ENCODE measurements at places on chromosomes 13 and 19. TPM values are rescaled to one million over a fixed set of nuclear protein-coding genes. Genes with fewer than 3 reads are reported as not detected.

Gene TSHZ3
- 5.7 TPM for total RNA-seq

Gene CALR3
- not detected for total RNA-seq

Gene PLPPR2
- total RNA-seq, result 21.3 TPM

Gene CEACAM21
- 28.8 TPM for total RNA-seq

Gene KCNN1
- not detected for total RNA-seq

Gene ZNF99
- total RNA-seq, result 0.06 TPM

Gene ZNF253
- 10.4 TPM for total RNA-seq

Gene DNAAF3
- 12.8 TPM for total RNA-seq

Gene LRRC63
- 1.7 TPM for total RNA-seq

Gene PSG3
- not detected for total RNA-seq

DNA sequence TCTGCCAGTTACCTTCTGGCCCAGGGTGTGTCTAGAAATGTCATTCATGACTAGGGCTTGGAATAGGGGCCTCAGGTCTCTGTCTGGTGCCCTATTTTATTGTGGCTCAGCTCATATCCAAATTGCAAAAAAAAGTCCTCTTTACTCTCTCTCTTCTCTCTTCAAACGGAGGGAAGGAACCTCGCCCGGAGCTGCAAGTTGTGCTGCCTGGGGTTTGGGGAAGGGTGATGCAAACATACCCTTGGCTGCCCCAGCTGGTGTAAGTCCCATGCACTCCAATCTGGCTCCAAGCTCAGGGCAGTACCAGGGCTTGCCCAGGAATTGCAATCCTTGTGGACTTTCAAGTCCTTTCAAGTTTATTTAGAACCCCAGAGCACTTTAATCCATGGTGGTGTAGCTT is 549.6 kb downstream of the PCDH17 start:
- no peaks in the 10 kb centered on the region for H3K4me1 ChIP-seq
- H3K36me3 ChIP-seq, result no peaks in the 10 kb centered on the region
- H3K27ac ChIP-seq, result no peak overlapping the region
- no peaks in the 10 kb centered on the region for H3K27me3 ChIP-seq
- H3K4me3 ChIP-seq, result no peak overlapping the region

DNA sequence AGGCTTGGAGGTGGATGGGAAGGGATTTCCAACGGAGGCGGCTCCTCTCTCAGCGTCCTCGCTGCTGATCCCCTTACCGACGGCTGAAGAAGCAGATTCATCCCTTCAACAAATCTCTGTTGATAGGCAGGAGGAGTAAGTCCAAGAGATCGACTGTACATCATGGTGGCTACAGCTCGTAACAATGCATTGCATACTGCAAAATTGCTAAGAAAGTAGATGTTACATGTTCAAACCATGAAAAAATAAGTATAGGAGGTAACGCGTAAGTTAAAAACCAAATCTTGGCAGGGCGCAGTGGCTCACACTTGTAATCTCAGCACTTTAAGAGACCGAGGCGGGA is 468 bp upstream of the SLC39A3 start:
- H3K4me3 ChIP-seq, result peak overlapping the region; percentile 99
- H3K27ac ChIP-seq, result no peak overlapping the region
- H3K36me3 ChIP-seq, result peaks cover 15% of the 10 kb centered on the region

GRCh38 chr19:29952646-29953045 is 10.6 kb downstream of the URI1 start:
- no peak overlapping the region for H3K4me3 ChIP-seq
- H3K36me3 ChIP-seq, result no peaks in the 10 kb centered on the region
- no peak overlapping the region for H3K27ac ChIP-seq

DNA sequence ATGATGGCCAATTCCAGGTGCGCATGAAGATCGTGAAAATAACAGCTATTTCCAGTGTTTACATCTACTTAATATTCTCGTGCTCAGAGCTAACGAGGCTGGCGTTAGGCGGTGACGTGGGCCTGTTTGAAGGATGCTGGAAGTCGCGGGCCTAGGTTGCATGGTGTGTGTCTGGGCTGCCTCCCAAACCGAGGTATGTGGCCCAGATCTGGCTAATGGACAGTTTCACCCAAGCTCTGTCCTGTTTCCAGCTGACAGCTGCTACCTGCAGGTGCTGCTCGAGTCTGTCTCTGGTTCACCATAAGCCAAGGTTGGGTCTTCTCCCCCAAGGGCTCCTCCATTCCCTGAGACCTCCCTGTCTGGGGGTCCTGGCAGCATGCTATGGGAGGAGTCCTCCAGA is 40.5 kb upstream of the KCTD15 start:
- H3K36me3 ChIP-seq, result no peaks in the 10 kb centered on the region
- peaks cover 3% of the 10 kb centered on the region for H3K27me3 ChIP-seq
- DNase-seq, result no peak
- H3K4me3 ChIP-seq, result no peak overlapping the region
- no peak overlapping the region for H3K27ac ChIP-seq

GRCh38 chr13:50449465-50449864 is 394.0 kb downstream of the DLEU7 start:
- H3K27ac ChIP-seq, result no peak overlapping the region
- no peaks in the 10 kb centered on the region for H3K27me3 ChIP-seq
- H3K4me1 ChIP-seq, result peaks cover 9% of the 10 kb centered on the region
- H3K4me3 ChIP-seq, result no peak overlapping the region

DNA sequence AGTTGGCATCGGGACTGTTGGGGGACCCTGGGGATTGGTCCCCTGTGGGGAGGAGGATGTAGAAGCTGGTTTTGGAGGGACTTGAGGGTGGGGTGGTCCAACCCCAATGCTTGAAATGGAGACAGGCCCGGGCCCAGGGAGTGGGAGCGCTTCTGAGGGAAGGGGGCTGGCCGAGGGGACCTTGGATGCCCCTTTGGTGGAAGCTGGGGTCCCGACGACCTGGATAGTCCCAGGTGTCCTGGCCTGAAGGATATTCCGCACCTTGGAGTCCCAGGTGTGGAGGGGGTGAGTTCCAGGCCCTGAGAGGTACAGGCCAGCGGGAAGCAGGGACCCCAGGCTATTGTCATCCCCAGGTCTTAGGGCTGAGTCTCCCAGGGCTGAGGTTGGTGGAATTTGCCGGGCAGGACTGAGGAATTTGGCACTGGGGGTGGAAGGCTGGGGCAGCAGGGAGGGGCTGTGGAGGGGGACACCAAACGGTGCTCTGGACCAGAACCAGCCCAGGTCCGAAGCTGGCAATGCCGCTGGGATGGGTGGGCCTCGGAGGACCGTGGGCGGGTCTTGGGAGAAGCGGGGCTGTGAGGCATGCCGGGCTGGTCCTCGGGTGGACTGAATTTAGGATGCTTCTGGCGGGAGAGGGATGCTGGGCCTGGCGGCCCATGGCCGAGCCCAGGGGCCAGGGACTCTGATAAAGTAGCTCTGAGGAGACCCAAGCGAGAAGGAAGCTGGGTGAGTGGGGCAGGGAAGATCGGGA is 1.8 kb downstream of the HDGFL2 start:
- no peak for DNase-seq
- H3K27ac ChIP-seq, result no peak overlapping the region
- peaks cover 16% of the 10 kb centered on the region for H3K4me1 ChIP-seq
- H3K4me3 ChIP-seq, result no peak overlapping the region

DNA sequence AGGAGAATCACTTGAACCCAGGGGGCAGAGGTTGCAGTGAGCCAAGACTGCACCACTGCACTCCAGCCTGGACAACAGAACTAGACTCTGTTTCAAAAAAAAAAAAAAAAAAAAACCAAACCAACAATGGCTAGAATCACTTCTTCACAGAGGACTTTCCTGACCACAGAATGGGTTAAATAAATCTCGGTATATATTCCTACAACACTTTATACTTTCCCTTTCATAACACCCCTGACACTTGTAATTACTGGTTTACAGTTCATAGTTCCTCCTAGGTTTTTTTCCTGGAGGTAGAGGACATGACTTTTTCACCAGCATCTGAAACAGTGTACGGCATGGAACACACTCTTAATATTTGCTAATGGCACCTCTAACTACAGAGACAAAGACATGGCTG is 31.4 kb downstream of the ZDHHC20 start:
- no peak overlapping the region for H3K4me3 ChIP-seq
- no peak overlapping the region for H3K27ac ChIP-seq
- no peaks in the 10 kb centered on the region for H3K36me3 ChIP-seq
- DNase-seq, result no peak
- H3K27me3 ChIP-seq, result no peaks in the 10 kb centered on the region

GRCh38 chr13:25214491-25215252 is 42.6 kb upstream of the AMER2 start:
- H3K4me3 ChIP-seq, result no peak overlapping the region
- H3K36me3 ChIP-seq, result no peaks in the 10 kb centered on the region
- no peak for DNase-seq
- H3K27me3 ChIP-seq, result no peaks in the 10 kb centered on the region
- H3K4me1 ChIP-seq, result no peaks in the 10 kb centered on the region
- H3K27ac ChIP-seq, result no peak overlapping the region

DNA sequence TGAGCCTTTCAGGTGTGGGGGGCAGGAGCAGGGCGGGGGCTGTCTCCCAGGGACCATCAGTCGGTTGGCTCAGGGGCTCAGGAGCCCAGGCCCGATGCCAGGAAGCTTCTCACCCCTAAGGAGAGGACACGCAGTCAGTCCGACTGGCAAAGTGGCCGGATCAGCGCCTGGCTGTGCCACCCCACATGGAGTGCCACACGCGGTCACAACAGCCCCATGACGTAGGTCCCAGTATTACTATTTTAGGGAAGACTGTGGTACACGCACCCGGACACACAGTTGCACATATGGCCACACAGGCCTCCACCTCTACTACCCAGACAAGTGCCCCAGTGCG is 29.3 kb upstream of the GRTP1 start:
- DNase-seq, result peak; percentile 45
- peaks cover 10% of the 10 kb centered on the region for H3K4me1 ChIP-seq
- H3K4me3 ChIP-seq, result peak overlapping the region; percentile 82
- no peaks in the 10 kb centered on the region for H3K27me3 ChIP-seq
- no peaks in the 10 kb centered on the region for H3K36me3 ChIP-seq

DNA sequence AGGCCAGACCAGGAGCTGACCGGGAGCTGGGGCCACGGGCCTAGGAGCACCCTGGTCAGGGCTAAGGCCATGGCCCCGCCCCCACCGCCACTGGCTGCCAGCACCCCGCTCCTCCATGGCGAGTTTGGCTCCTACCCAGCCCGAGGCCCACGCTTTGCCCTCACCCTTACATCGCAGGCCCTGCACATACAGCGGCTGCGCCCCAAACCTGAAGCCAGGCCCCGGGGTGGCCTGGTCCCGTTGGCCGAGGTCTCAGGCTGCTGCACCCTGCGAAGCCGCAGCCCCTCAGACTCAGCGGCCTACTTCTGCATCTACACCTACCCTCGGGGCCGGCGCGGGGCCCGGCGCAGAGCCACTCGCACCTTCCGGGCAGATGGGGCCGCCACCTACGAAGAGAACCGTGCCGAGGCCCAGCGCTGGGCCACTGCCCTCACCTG is 6.6 kb downstream of the SPHK2 start:
- no peak overlapping the region for H3K27ac ChIP-seq
- H3K4me1 ChIP-seq, result peaks cover 43% of the 10 kb centered on the region
- no peak overlapping the region for H3K4me3 ChIP-seq
- peaks cover 29% of the 10 kb centered on the region for H3K36me3 ChIP-seq
- H3K27me3 ChIP-seq, result no peaks in the 10 kb centered on the region
- DNase-seq, result peak; percentile 49

GRCh38 chr13:111505175-111505777 is 184.8 kb downstream of the TEX29 start:
- H3K4me3 ChIP-seq, result no peak overlapping the region
- peaks cover 4% of the 10 kb centered on the region for H3K27me3 ChIP-seq
- no peak overlapping the region for H3K27ac ChIP-seq
- no peak for DNase-seq

GRCh38 chr13:22210134-22210930 is 539.5 kb downstream of the FGF9 start:
- no peaks in the 10 kb centered on the region for H3K36me3 ChIP-seq
- H3K4me3 ChIP-seq, result no peak overlapping the region
- no peaks in the 10 kb centered on the region for H3K27me3 ChIP-seq
- H3K4me1 ChIP-seq, result no peaks in the 10 kb centered on the region
- no peak overlapping the region for H3K27ac ChIP-seq
- DNase-seq, result no peak

DNA sequence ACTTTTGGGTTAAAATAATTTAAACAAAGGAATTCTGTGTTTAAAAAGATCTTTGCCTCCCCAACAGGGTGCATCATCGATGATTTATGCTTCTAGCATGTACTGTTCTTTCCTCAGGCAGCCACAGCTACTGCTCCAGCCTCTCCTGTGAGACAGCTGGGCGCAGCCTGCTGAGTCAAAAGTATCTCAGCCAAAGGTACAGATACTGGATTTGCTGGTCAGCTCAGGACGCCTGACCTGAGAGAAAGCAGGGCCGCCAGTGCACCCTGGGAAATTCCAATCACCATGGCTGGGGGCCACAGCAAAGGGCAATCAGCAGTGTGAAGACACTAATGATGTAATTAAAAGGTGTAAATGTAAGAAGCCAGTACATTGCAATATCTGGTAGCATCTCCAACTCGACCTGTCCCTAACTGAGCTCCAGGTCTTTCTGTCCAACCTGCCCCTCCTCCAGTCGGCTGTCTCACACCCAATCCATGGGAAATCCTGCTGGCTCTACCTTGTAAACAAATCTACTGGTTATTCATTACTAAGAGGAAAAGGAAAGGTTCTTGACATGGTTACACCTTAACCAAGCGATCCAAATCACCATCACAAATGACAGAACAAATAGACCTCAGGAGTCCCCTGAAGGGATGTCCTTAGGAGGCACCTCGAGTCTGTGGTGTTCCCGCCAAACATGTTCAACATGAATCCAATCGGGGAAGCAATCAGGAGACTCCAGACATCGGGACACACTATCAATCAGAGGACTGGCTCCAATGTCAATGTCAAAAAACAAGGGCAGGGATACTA is 7.3 kb downstream of the OPA3 start:
- H3K27ac ChIP-seq, result peak overlapping the region; percentile 24
- peaks cover 18% of the 10 kb centered on the region for H3K4me1 ChIP-seq
- no peak overlapping the region for H3K4me3 ChIP-seq
- no peaks in the 10 kb centered on the region for H3K27me3 ChIP-seq
- H3K36me3 ChIP-seq, result no peaks in the 10 kb centered on the region
- no peak for DNase-seq

DNA sequence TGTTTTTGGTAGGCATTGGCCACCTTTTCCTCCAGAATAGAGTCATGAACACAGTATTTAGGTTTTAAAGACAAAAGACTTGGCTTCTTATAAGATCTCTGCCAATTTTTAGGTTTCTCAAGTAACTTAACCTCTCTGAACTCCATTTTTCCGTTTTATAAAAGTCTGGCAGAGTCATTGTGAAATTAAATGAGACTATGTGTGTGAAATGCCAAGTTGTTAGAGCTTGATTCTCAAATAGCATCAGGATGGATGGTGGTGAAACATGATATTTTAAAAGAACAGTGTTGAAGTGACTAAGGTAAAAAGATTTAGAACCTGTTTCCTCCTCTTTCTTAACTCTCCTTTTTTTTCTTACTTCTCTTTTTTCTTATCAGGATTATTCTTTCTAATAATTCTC is 617.7 kb upstream of the SLITRK1 start:
- H3K36me3 ChIP-seq, result no peaks in the 10 kb centered on the region
- no peak overlapping the region for H3K4me3 ChIP-seq
- H3K27ac ChIP-seq, result no peak overlapping the region

GRCh38 chr19:8355631-8356402 is 8.1 kb upstream of the ANGPTL4 start:
- H3K4me1 ChIP-seq, result peaks cover 31% of the 10 kb centered on the region
- H3K4me3 ChIP-seq, result no peak overlapping the region
- H3K27ac ChIP-seq, result peak overlapping the region; percentile 6
- no peak for DNase-seq
- no peaks in the 10 kb centered on the region for H3K36me3 ChIP-seq

- H3K27me3 ChIP-seq, result no peaks in the 10 kb centered on the region
- peaks cover 26% of the 10 kb centered on the region for H3K36me3 ChIP-seq
- H3K4me3 ChIP-seq, result no peak overlapping the region
- H3K27ac ChIP-seq, result no peak overlapping the region
- H3K4me1 ChIP-seq, result no peaks in the 10 kb centered on the region
Measured at GRCh38 chr13:112804374-112804773, 114.5 kb downstream of the ATP11A start.

All from lower lobe of right lung (tissue), 2 donors.